ENCODE measurements at places on chromosomes 11 and 22.

- no peak for DNase-seq
Measured at GRCh38 chr11:111933872-111934271, 3.3 kb upstream of the DIXDC1 start.

- no peak for DNase-seq
Measured at GRCh38 chr11:124190298-124191139, 7.4 kb downstream of the OR10D3 start.

DNA sequence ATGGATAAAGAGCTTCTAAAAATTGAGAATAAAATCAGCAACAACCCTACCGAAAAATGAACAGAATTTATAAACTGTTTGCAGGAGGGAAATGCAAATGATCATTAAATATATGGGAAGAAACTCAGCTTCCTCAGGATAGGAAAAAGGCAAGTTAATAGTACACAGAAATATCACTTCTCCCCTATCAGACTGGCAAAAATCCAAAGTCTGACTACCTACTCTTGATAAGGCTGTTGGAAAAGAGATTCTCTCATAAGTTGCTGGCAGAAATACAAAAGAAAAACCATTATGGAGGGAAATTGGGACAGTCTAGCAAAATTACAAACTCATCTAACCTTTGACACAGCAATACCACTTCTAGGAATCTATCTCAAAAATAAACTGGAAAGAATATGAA lies 100.9 kb upstream of the LDLRAD3 start:
- no peak for DNase-seq

GRCh38 chr11:2799881-2800654 lies 85.5 kb downstream of the CDKN1C start:
- peak; percentile 1 for DNase-seq

DNA sequence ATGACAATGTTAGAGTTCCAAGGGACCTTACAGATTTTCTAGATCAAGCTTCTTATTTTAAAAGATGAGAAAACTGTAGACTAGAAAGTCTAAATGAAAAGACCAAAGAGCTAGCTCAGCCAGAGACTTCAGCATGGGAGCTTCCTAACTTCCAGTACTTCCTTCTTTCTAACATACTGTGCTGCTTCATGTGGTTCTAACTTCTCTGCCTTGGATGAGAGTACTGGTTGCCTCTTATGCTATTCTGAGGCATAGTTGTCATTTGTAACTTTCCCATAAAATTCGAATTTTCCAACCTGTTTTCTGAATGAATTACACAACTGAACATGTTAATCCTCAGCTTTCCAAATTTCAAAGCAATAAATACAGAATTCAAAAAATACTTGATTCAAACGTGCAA lies 1.8 kb downstream of the MTMR2 start:
- no peak for DNase-seq
